ENCODE measurements at places on chromosomes 7 and 10. TPM values are rescaled to one million over a fixed set of nuclear protein-coding genes. Genes with fewer than 3 reads are reported as not detected.

The CFAP69 gene
- 15.8 TPM for total RNA-seq

The STEAP2 gene
- total RNA-seq: 36.2 TPM

The C10orf67 gene
- total RNA-seq: not detected

The PARG gene
- total RNA-seq: 32.0 TPM

The SLC18A2 gene
- total RNA-seq: 0.52 TPM

The CDC14C gene
- total RNA-seq: not detected

The CCDC172 gene
- not detected for total RNA-seq

GRCh38 chr10:37490266-37490665 lies 364.9 kb downstream of the ANKRD30A start:
- no peak for DNase-seq
- H3K27me3 ChIP-seq: no peaks in the 10 kb centered on the region
- no peaks in the 10 kb centered on the region for H3K36me3 ChIP-seq
- H3K4me3 ChIP-seq: no peak overlapping the region
- no peak overlapping the region for H3K27ac ChIP-seq
- H3K4me1 ChIP-seq: no peaks in the 10 kb centered on the region

DNA sequence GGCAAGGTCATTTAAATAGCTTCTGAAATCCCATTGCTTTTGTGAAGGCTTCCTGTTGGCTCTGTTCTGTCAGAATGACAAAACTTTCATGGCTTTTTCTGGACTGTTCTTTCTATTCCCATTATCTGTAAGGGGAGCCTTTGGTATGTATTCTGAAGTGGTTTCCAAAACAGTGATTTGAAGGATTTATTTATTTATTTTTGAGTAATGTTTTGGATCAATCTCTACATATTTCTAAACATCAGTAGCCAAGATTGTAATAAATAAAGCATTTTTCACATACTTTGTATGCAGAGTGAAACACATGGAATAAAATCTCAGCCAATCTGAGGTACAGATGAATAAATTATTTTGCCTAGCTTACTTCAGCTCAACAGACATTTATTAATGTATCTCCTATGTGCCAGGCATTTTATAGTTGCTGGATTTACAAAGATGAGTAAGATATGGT lies 121.1 kb downstream of the BBS9 start:
- H3K4me1 ChIP-seq: no peaks in the 10 kb centered on the region
- no peak overlapping the region for H3K27ac ChIP-seq
- no peak for DNase-seq

- H3K36me3 ChIP-seq: no peaks in the 10 kb centered on the region
- H3K27ac ChIP-seq: no peak overlapping the region
- H3K4me1 ChIP-seq: peaks cover 5% of the 10 kb centered on the region
- H3K4me3 ChIP-seq: no peak overlapping the region
- no peak for DNase-seq
Observed at GRCh38 chr10:22783807-22784206, 69.4 kb upstream of the PIP4K2A start.

- no peak overlapping the region for H3K4me3 ChIP-seq
- H3K36me3 ChIP-seq: no peaks in the 10 kb centered on the region
- no peaks in the 10 kb centered on the region for H3K27me3 ChIP-seq
- no peak overlapping the region for H3K27ac ChIP-seq
- no peaks in the 10 kb centered on the region for H3K4me1 ChIP-seq
Observed at GRCh38 chr7:128352636-128353035, 8.9 kb downstream of the PRRT4 start.

GRCh38 chr10:31723106-31723750 lies 205.4 kb downstream of the ARHGAP12 start:
- no peaks in the 10 kb centered on the region for H3K27me3 ChIP-seq
- DNase-seq: no peak
- no peaks in the 10 kb centered on the region for H3K4me1 ChIP-seq
- no peak overlapping the region for H3K27ac ChIP-seq

- DNase-seq: no peak
- no peak overlapping the region for H3K4me3 ChIP-seq
- H3K27me3 ChIP-seq: no peaks in the 10 kb centered on the region
- H3K36me3 ChIP-seq: no peaks in the 10 kb centered on the region
- no peaks in the 10 kb centered on the region for H3K4me1 ChIP-seq
- H3K27ac ChIP-seq: no peak overlapping the region
Observed at GRCh38 chr10:49398986-49399385, 3.1 kb upstream of the DRGX start.

GRCh38 chr7:98056580-98056979 lies 50.1 kb upstream of the LMTK2 start:
- H3K4me3 ChIP-seq: no peak overlapping the region
- H3K27ac ChIP-seq: no peak overlapping the region
- no peaks in the 10 kb centered on the region for H3K36me3 ChIP-seq
- no peaks in the 10 kb centered on the region for H3K4me1 ChIP-seq
- no peaks in the 10 kb centered on the region for H3K27me3 ChIP-seq

DNA sequence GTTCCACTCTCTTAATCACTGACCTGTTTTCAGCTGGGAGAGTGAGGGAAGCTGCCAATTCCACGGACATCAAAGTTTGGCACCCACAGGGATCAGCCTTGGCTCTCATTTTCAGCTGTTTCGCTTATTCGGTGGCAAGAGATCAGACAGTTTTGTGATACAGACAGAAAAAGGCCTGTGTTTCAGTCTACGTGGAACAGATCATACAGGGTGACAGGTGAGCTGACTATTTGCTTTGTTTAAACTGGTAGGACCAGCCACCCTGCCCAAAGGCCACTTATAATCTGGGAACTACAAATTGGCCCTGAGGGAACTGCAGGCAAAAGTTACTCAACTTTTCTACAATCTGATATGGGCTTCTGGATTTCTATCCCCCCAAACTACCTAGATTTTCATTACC lies 128.6 kb downstream of the ZNF467 start:
- H3K27ac ChIP-seq: no peak overlapping the region
- no peaks in the 10 kb centered on the region for H3K36me3 ChIP-seq
- no peak for DNase-seq
- H3K27me3 ChIP-seq: no peaks in the 10 kb centered on the region
- H3K4me3 ChIP-seq: no peak overlapping the region
- no peaks in the 10 kb centered on the region for H3K4me1 ChIP-seq
